ENCODE measurements at places on chromosomes 11 and 22. TPM values are rescaled to one million over a fixed set of nuclear protein-coding genes. Genes with fewer than 3 reads are reported as not detected.

GGTLC3 gene
- 3.8 TPM for total RNA-seq

HEPN1 gene
- not detected for total RNA-seq

CENPM gene
- total RNA-seq: 7.3 TPM

DNA sequence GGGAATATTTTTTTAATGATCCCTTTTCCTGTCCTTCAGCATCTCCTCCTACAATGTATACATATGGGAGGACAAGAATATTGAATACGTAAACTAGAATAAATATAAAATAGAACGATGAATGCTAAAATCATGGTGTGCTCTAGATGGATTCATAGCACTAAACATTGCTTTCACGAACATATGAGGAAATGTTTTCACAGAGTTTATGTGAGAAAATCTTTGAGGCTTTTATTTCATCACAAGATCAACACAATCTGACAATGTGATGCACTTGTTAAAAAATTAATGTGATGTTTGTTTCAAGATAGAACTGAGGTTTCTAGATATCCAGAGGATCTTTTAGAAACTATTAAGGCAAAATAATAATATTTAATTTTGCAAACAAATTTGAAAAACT lies 3.0 kb downstream of the CARD16 start:
- no peak for DNase-seq

- DNase-seq: peak; percentile 54
These were observed 41.5 kb upstream of the PPARA start for GRCh38 chr22:46108564-46109473.

- peak; percentile 92 for DNase-seq
These were observed 7.0 kb downstream of the SEPTIN3 start for GRCh38 chr22:41976070-41976901.

DNA sequence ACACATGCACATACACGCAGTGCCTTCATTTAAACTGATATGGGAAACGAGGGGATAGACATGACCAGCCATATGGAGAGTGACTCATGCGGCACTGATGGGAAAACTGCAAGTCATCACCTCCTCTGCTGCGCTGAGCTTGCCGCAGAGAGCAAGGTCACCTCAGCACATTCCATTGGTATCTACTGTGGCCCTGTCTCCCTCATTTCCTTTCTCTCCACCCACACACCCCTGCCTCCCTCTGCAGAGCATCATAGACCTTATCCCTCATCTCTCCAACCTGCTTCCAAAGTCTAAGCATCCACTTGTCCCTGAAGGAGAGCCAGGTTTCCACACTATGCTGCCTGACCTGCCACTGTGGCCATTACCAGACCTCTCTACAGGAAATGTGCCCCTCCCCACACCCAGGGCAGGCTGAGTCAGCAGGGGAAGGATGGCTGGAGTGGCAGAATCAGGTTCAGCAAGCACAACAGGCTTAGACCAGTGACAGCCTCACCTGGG lies 116.9 kb upstream of the SNX19 start:
- DNase-seq: peak; percentile 23

DNA sequence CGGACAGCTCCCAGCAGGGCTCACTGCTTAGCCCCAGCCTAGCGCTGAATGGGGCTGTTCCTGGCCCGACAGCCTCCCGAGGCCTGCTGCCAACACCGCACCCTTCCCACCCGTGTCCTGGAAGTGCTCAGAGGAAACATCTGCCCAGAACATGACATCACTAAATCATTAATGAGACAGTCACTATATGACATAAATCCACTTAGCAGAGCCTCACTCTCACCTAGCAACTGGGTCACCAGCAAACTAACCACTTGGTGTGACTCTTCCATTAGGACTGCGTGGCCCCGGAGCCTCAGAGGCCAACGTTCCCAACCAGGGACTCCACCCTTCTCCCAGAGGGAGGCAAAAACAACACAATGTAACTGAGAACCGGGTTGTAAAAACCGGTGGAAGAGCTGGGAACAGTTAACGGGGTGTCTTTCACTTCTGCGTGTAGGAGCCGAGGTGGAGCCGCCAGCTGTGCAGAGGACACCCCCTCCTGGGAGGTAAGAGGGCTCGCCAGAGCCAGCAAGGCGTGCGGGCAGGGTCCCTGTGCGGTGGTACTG lies 21.4 kb upstream of the PACSIN2 start:
- DNase-seq: peak; percentile 85

- no peak for DNase-seq
These were observed 66.2 kb downstream of the FZD4 start for GRCh38 chr11:86889001-86889341.

Data from upper lobe of left lung (tissue), 6 donors.